Activated T-helper 2 cell treated with anti-CD3 and anti-CD28 coated beads, Interferon-gamma antibody, Interleukin-2, Interleukin-4, amounts not matched to agents 10 μg/mL and 5 μg/mL and 100 μg/mL, durations not matched to agents 14 hours and 24 hours and 36 hours (primary cell): ENCODE measurements at places on chromosomes 2 and 18.

GRCh38 chr2:158325031-158325781 is 131.3 kb downstream of the CCDC148 start:
- DNase-seq, result no peak

GRCh38 chr18:14939141-14939540 is 191.2 kb downstream of the ANKRD30B start:
- DNase-seq, result no peak

DNA sequence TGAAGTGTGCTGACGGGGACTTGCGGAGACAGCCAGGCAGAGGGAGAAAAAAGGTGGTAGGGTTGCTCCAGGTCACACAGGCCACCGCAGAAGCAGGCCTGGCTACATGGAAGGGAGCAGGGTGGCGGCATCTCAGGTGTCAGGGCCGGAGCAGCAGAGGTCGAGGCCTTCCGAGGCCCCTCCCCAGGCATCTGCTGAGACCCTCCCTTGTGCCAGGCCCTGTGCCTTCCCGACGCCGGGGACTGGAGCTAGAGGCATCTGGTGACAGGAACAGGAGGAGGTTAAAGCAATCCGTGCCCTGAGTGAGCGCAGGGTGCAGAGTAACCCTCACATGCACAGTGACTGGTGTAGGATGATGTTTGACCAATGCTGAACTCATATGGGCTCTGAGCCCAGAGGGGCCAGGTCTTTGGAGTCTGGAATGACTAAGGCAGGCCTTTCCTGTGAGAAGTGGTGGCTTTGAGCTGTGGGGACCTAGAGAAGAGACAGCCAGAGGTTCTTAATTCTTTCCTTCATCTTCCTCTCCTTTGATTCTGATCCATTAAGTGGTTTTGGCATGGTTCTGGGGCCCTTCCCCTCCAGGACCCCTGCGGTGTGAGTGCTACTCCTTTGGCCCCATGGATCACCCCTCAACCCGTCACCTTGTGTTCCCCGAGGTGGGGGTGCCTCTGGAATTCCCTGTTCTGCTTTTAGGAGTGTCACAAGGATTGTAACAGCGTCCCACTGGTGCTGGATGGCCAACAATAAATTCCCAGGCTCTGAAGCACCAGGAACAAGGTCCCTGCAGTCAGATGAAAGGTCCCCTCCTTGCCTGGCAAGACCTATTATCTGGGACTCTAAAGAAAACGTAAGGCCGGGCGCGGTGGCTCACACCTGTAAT is 72.1 kb downstream of the KLHL29 start:
- no peak for DNase-seq

GRCh38 chr2:9108210-9108967 is 98.2 kb upstream of the ASAP2 start:
- no peak for DNase-seq

- DNase-seq, result no peak
Measured at GRCh38 chr18:22559414-22560274, 141.9 kb upstream of the CTAGE1 start.

GRCh38 chr18:63073481-63073880 is 246.1 kb downstream of the BCL2 start:
- DNase-seq, result no peak

DNA sequence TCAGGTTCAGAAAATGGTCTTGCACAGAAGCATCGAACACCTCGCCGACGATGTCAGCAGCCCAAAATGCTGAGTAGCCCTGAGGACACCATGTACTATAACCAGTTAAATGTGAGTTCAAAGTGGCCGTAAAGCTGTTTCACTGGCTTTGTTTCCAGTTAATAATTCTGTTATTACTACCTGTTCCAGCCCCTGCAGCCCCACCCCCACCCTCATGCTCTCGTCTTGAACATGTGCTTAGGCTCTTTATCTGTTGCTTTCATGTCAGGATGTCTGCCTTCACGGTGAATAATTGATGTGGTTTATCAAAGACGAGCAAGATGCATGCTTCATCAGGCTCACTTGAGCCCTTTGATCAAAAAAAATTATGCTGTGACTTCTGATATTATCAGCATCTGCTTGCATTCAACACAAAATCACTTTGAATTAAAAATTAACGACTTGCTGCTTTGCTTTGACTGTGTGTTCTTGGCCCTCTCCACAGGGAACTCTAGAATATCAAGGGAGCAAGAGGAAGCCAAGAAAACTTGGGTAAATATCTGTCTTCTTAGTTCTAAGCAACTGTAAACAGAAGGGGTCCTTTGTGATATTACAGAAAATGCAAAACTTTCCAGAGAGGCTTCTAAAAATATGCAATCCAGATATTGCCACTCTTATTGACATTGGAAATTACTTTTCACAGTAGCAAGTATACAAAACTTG is 63.4 kb upstream of the SP5 start:
- DNase-seq, result no peak

DNA sequence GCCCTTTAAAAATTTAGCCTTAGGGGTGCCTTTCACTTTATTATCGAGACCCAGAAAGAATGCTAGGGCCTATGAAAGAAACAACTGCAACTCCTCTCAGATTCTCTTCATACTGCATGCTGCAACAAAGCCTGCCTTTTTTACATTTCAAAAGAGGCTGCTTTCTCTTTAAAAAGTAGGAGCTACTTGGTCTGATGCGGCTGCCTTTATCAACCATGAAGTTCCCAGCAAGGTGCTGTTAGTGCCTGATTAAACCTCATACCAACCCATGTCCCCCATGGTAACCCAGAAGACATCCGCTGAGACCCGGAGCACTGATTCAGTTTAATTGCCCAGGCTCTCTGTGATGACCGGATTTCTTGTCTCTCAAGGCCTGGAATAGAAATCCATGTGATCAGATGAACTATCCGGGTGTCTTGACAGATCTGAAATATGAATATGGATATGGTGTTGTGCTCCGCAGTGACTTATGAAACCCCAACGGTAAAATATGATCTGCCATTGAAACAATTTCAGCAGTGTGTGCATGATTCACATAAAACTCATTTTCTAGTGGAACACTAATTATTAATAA is 368.3 kb downstream of the ZNF521 start:
- no peak for DNase-seq

GRCh38 chr2:215332872-215333595 is 21.2 kb downstream of the ATIC start:
- DNase-seq, result no peak

DNA sequence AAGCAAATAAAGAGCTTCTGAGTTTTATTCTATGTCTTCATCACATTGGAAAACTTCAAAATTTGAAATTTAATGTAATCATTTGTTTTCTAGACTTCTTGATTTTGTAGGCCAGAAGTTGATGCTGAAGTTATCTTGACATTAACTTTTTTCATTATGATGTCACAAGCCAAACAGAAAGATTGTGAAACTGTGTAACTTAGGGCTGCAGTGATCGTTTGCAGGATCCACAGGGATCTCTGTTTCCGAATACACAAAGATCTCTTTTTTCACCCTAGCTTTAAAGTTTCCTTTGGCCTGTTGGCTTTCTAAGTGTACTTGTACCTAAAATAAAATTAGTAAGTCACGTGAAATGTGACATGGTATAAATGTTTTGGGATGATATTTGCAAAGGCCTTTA is 594.9 kb upstream of the CDH2 start:
- DNase-seq, result no peak

DNA sequence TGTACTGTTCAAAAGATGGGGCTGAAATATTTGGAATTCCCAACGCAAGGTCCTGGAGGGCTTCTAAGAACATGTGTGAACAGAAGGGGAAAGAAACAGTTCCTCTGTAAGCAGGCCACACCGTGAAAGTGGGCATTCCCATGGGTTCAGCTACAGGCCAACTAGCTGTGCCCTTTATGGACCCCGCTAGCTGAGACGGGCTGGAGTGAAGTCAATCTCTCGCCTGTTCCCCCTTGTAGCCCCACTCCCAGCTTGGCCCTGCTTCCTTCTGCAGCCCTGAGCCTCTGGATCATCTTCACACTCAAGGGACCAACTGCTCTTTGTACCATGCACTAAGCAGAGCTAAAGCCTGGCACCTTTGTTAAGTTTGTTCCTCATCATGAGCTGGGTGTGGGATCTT is 55.4 kb downstream of the POLR1A start:
- DNase-seq, result no peak

DNA sequence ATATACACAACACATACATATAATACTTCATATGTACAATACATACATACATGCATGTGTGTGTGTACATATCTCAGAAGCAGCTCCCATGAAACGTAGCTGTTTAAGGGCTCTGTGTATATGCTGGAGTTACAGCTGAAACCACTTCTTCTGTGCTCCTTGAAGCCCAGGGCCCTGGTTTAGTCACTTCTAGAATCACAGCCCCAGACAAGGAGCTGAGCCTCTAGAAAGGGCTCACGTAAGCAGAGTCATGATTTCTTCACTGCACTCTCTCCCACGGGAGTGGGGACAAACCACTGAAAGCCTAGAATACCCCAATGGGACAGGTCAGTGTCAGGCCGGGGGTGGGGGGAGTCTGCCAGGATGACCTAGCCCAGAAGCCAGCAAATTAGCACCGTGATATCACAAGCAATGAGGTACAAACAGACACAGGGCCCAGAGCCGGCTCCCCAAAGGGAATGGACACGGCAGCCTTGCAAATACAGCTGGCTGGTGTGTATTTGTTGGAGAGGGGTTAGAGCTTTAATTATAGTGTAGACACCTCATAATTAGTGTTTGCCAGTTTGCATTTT is 90.3 kb downstream of the C1QL2 start:
- no peak for DNase-seq

DNA sequence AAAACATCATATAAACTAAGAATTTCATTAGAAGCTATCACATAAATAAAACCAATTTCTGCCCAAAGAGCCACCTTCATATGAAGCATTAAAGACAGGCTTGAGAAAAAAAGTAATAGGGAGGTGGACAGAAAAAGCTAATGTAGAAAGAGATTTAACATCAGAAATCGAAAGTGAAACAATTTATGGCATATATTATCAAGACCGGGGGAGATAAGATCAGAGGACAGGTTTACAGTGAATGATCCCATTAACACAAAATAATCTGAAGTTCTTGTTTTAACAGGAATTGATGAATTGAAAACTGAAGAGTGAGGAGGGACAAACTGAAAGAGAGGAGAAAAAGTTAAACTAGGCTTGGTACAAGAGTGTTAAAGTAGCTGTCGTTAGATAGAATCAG is 786.3 kb upstream of the FSHR start:
- no peak for DNase-seq

DNA sequence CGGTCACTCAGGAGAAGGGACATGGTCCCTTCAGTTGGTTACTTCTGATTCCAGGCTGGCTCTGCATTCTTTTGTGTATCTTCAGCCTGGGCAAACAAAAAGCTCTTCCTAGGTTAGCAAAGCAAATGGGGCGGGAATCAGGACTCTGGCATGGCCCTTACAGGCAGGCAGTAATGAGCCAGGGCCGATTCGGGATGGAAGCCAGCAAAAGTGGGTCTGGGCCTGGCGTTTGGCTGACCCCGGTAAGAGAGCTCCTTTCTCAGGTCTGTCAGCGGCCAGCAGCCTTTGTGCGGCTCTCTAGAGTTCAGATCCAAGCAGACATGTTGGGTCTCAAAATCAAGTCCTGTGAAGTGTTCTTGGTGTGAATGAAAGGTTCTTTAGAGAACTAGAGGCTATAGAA is 81.5 kb upstream of the EML6 start:
- DNase-seq, result no peak

- DNase-seq, result no peak
Measured at GRCh38 chr2:12251121-12251520, 465.6 kb upstream of the TRIB2 start.

GRCh38 chr2:120344214-120344975 is 1.5 kb upstream of the INHBB start:
- DNase-seq, result no peak

GRCh38 chr18:55781481-55781957 is 193.5 kb upstream of the TCF4 start:
- no peak for DNase-seq

- DNase-seq, result no peak
Measured at GRCh38 chr2:1989216-1989615, 244.9 kb upstream of the PXDN start.

GRCh38 chr2:236951830-236952475 is 133.7 kb upstream of the COPS8 start:
- DNase-seq, result no peak

DNA sequence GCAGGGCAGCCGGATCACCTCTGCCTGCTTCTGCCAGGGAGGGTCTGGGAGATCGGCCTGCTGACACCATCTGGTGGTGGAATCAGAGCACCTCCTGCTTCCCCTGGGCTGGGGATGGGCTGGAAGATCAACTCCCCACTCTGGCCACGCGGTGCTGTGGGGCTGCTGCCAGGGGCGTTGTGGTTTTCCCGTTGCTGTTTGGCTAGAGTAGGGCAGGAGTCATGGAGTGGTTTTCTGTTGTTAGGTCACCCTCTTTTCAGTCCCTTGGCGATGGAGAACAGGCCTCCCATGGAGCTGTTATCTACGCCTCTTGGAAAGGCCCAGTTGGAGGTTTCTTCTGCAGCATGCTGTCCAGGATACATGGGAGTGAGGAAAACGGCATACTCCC is 15.2 kb downstream of the BCL2L11 start:
- no peak for DNase-seq

- DNase-seq, result no peak
Measured at GRCh38 chr2:132404056-132404455, 12.5 kb upstream of the GPR39 start.

- DNase-seq, result no peak
Measured at GRCh38 chr2:10344105-10345066, 41.7 kb downstream of the HPCAL1 start.

DNA sequence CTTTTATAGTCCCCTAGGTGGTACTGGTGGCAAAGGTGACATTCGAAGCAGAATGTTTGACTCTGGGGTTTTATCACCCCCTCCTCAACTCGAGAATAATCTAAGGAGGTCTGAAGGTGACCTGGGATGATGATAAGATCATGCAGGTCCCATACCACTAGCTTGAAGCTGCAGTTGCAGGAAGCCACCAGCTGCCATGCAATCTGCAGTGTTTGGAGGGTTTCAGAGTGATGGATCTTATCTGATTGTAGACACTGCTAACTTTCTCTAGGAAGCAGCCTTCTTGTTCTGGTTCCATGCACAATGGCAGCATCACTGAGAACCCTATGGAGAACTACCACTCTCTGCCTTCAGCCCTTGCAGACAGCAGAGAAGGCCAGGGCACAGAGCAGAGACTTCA is 59.4 kb upstream of the LRPPRC start:
- no peak for DNase-seq

- DNase-seq, result no peak
Measured at GRCh38 chr2:27889774-27890145, 427 bp downstream of the RBKS start.
